ENCODE measurements at places on chromosomes 11 and 22.

GRCh38 chr11:70033711-70034070 is 44.4 kb upstream of the ANO1 start:
- DNase-seq: no peak

DNA sequence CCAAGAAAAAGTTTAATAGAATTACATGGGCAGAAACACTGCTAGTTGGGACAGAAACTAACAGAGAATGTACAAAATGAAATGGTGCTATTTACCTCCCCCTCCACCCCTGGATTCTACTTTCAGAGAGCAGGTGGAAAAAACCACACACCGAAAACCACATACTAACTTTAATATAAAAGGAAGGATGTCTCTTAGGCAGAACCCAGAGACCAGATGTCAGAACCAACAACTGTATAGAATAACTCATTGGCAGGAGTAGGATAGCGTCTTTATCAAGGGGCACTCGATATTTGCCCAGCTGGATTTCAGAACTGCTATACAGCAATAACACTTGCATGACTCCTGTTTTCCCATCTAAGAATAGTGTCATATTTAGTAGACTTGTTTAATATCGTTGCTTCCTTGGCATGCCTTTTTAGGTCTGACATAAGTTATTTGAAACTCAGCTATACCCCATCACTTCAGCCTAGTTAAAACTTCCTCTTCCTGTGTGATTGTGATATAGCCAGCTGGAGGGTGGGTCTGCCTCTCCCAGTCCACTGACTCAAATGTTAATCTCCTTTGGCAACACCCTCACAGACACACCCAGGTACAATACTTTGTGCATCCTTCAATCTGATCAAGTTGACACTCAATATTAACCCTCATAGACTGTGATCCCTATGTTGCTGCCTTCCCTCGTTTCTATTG is 1.2 kb downstream of the SLC22A25 start:
- no peak for DNase-seq

GRCh38 chr11:108559904-108560303 is 33.7 kb downstream of the EXPH5 start:
- no peak for DNase-seq

DNA sequence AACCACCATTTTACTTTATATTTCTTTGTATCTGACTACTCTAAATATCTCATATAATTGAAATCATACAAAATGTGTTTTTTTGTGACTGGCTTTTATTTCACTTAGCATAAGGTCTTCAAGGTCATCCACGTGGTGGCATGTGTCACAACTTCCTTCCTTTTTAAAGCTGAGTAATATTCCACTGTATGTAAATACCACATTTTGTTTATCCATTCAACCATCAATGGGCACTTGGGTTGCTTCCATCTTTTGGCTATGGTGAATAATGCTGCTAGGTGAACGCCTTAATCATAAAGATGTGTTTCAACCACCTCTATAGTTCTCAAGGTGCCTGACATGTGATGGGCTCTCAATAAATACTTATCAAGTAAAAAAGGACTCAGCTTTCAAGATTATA is 15.5 kb downstream of the RAB30 start:
- no peak for DNase-seq

GRCh38 chr11:60895687-60896086 is 10.7 kb downstream of the PRPF19 start:
- DNase-seq: no peak

DNA sequence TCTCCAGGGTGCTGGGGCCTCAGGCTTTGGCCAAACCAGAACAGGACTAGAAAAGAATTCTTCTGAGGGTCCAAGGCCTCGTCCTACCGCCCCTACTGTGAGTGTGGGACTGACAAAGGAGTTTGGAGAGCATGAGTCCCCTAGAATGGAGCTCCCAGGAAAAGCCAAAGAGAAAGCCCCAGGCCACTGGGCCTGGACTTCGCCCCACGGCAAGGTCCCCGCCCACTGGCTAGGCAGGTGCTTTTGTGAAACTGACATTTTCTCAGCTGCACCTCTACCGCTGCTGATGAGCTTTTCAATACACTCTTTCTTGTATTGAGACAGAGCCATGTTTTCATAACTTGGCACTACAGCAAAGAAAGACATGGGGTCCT is 9.7 kb upstream of the FGF3 start:
- no peak for DNase-seq

- no peak for DNase-seq
These were observed 15.8 kb downstream of the SHISA8 start for GRCh38 chr22:41899110-41899509.

DNA sequence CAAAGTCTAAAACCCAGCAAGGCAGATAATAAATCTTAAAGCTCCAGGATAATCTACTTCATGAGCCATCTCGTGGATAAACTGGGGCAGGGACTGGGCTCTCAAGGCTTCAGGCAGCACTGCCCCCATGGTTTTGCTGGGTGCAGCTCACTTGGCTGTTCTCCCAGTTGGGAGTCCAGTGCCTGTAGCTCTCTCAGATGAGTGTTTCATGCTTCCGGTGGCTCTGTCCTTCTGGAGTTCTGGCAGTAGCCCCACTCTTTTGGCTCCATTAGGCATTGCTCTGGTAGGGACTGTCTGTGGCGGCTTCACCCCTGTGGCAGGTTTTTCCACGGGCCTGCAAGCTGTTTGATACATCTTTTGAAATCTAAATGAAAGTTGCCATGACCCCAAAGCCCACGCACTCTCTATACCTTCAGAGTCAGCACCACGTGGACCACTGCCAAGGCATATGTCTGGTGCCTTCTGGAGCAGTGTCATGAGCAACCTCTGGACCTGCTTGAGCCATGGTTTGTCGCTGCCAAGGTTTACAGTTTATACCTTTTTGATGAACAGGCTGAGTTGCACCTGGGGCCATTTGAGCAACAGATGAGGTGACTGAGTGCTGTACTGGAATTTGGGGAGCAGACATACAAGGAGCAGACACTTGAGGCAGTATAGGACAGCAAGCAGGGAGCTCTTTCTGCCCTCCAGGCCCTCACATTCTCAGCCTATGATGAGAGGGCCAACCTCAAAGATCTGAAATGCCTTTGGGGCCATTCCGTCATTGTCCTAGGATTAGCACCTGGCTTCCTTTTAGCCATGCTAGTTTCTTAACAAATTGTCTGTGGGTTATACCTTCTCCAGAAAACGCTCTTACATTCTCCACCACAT is 48.6 kb downstream of the MTNR1B start:
- no peak for DNase-seq

GRCh38 chr22:40585310-40585751 is 51.2 kb downstream of the MRTFA start:
- no peak for DNase-seq

DNA sequence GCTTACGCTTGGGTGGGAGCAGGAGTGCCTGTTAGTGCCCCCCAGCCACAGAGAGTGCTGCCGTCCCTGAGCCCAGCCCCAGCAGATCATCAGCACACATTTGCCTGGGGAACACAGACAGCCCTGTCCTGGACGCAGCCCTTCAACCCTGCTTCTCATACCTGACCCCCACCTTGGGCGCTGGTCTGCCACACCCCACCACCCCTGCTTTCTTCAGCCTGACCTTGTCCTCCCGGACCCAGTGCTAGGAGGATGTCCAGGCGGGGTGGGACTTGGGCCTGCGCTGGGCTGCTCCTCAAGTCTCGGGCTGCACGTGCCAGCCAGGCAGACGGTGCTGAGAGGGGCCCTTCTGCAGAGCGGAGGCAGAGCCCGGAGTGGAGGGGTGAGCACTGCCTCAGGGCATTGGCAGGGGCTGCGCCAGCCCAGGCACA is 119.2 kb downstream of the KCNQ1OT1 start:
- DNase-seq: no peak

- no peak for DNase-seq
These were observed 39.7 kb downstream of the ACAT1 start for GRCh38 chr11:108160970-108161566.

- DNase-seq: no peak
These were observed 5.8 kb upstream of the RCOR2 start for GRCh38 chr11:63922673-63923192.

DNA sequence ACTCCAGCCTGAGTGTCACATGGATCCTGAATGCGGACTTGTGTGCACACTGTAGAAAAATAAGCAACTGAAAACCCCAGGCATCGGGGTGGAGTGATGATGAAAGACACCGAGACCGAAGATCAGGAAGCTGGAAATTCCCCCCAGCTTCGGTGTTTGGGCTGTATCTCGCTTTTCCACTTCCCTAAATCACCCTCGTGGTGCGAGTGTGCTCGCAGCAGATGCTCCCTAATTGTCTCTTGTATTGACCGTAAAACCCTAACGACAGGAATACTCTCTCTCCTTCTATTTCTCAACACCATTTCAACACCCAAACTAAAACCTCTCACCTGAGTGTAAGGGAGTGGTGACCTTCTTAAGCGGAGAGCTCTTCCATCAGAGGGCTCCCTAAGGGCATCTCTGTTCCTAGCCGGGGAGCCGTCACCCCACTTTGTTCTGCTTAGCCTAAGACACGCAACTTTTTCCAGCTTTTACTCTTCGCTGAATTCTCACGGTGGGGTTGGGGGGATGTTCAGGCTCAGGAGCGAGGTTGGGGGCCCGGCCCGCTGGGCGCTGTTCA is 635 bp upstream of the GRK3 start:
- no peak for DNase-seq

GRCh38 chr11:119591836-119592310 is 137.1 kb downstream of the NECTIN1 start:
- DNase-seq: no peak

DNA sequence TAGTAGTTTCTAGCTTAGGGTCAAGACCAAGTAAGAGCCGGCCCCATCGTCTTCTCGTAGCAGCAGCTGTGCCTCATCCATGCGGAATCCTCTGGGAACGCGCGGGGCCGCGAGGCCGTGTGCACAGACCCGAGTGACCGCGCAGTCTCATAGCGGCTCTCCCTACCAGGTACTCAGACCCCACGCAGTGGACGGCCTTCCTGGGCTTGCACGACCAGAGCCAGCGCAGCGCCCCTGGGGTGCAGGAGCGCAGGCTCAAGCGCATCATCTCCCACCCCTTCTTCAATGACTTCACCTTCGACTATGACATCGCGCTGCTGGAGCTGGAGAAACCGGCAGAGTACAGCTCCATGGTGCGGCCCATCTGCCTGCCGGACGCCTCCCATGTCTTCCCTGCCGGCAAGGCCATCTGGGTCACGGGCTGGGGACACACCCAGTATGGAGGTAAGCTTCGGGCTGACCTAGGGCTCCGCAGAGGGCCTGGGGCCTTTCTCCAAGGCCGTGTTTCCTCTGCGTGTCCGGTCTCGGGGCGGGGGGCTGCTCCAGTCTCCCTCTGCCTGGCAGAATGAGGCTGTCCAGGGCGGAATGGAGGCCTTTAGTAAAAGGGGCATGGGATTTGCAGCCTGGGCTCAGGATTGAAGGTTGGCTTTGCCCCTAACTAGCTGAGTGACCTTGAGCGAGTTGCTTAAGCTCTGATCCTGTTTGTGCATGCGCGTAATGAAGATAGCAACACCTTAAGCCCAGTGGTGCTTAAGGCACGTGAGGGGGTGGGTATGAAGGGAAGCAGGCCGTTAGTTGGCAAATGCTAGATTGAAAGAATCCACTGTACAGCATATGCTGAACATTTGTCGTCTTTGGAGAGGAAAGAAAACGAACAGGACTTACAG is 48.9 kb downstream of the ST14 start:
- DNase-seq: no peak

DNA sequence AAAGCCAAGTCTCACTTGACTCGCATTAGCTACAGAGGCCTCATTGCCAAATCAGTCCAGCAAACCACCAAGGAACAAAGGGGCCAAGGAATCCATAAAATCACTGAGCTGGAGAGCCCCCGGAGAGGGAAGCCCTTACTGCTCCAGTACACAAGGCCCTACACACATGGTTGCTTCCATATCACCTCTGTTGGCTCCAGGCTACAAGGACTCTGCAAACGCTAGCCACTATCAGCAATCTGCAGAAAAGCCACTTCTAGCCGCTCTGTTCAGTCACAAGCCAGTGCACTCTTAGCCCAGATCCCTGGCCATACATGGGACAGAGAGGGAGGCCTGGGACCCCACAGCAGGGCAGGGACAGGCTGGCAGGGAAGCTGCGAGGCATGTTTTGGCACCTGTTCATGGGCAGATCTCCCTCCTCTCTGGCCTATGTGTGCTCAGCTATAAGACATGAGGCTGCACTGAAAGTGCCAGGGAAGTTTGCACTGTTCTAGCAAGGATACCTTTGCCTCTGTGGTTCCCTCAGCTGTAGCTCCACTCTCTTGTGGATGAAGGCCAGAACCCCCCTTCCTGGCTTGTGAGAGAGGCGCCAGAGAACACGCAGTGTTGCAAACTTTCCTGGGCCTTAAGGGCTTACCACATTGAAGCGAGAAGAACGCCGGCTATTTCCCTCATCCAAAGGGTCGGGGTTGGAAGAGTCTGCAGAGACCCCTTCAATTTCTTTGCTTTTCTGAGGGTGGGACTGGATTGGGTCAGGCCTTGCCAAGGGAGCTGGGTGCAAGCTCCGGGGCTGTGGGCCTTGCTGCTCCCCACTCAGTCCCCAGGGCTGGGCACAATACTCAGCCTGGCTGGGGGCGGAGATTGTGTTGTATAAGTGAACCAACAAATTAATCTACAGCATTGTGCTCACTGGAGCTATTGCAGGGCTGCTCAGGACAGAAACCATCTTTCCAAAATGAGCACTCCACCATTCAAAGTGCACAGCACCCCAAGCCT is 108.7 kb upstream of the PITPNB start:
- DNase-seq: no peak

- no peak for DNase-seq
These were observed 9.2 kb downstream of the FXYD2 start for GRCh38 chr11:117815262-117815803.

- no peak for DNase-seq
These were observed 53.4 kb downstream of the LIF start for GRCh38 chr22:30193031-30193775.

GRCh38 chr11:123454060-123454651 is 24.1 kb downstream of the GRAMD1B start:
- no peak for DNase-seq

DNA sequence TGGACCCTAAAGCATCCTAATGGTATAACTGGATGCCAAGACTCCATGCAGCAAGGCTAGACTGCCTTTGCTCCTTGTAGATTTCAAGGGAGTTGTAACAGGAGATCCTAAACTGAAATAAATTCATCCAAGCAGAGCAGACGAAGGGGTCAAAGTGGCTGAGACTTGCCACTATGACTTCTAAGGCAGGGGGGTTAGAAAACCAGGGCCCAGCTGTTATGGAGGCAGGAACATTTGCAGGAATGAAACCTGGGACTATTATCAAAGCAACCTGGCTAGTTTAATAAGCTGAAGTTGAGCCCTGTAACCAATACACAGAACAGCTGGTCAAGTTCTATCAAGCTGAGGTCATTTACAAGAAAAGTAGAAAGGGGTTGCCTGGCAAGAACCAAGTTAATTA is 122.2 kb upstream of the TRPC6 start:
- DNase-seq: no peak

- no peak for DNase-seq
These were observed 911 bp downstream of the A4GALT start for GRCh38 chr22:42719656-42720262.

DNA sequence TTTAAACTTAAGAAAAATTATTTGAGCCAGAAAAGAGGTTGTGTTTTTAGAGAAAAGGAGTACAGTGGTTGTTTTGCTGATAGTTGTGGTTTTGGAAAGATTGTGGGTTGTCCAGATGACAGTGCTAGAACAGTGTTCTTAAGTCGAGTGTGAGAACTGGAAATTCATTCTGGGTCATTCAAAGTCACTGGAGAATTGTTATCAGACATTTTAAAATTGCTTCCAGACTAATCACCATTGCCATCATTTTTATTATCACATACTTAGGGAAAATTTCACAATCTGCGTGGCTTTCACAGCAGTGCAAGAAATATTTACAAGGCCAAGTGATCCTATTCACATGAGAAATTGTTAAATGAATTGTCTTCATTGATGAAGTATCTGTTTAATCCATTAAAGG is 242.2 kb upstream of the DDI1 start:
- no peak for DNase-seq

GRCh38 chr11:69437001-69437875 is 44.2 kb upstream of the LINC01488 start:
- DNase-seq: no peak

Data from activated T-helper 1 cell treated with anti-CD3 and anti-CD28 coated beads, Interleukin-2, amount 50 U/mL, for 16 hours (primary cell).